Caudate nucleus (tissue), 63 donors: ENCODE measurements at places on chromosomes 3 and 15.

- DNase-seq, result no peak
Observed at GRCh38 chr15:91318931-91319330, 218.9 kb downstream of the SV2B start.

DNA sequence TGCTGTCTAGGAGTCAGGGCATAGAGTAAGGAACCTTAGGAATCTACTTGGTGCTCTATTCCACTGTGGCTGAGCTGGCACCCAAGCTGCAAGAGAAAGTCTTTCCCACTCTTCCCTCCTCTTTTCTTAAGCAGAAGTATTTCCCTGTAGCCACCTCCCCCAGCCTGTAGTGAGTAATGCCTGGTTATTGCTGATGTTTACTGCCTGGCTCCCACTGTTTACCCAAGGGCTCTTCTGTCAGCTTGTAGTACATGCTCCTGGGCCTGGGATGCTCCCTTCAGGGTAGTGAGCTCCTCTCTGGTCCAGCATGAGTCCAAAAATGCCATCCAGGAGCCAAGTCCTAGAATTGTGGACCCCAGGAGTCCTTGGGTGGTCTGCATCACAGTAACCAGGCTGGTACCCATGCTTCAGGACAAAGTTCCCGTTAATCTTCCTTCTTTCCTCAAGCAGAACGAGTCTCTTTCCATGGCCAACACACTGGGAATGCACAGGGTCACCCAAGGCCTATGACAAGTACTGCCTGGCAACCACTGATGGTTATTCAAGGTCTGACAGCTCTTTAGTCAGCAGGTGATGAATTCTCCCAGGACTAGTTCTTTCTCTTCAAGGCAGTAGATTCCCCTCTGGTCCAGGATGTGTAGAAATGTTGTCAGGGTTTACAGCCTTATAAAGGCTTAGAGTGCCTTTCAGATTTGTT lies 17.6 kb downstream of the GALK2 start:
- DNase-seq, result no peak

GRCh38 chr15:44034933-44035624 lies 160.0 kb downstream of the FRMD5 start:
- DNase-seq, result no peak

DNA sequence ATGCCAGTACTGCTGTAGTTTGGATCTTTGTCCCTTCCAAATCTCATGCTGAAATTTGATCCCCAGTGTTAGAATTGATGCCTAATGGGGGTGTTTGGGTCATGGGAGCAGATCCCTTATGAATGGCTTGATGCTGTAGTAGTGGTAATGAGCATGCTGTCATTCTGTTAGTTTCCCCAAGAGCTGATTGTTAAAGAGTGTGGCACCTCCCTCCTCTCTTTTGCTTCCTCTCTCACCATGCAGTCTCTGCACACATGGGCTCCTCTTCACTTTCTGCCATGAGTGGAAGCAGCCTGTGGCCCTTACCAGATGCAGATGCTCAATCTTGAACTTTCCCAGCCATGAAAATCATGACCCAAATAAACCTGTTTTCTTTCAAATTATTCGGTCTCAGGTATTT lies 141.3 kb upstream of the DPPA4 start:
- DNase-seq, result no peak

- DNase-seq, result no peak
Observed at GRCh38 chr3:187012609-187013051, 82.3 kb downstream of the ST6GAL1 start.

DNA sequence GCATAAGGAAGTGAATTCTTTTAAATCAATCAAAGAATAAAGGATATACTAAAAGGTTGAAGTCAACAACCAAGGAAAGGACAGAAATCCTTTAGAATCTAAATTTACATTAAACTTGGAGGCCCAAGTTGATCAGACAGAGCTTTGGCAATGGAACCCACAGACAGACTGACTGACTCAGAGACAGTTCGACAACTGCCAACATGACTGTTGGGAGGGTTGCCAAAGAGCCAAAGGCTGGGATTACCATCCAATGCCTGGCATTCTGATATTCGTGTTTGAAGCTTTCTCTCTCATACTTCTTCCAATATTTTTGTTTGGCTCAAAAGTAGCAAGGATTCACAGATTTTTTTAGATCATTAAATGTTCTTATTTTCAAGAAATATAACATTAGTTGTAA lies 406.1 kb downstream of the PLCL2 start:
- no peak for DNase-seq

DNA sequence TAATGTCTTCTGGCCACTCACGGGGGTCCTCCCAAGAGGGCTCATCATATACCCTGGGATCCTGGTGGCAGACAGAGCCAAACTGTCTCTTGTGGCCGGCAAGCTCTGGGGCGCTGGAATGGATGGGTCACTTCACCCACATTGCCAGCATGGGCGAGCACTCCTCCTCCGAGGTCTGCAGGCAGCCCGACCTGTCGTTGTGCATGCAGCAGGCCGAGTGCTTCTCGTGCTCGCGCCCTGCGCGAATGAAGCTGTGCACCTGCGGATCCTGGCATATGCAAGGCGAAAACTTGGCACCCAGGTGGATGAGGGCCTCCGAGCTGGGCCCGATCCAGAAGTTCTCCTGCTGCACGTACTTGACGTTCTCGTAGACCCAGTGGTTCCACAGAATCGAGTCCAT lies 33.6 kb upstream of the GRIP2 start:
- DNase-seq, result no peak

DNA sequence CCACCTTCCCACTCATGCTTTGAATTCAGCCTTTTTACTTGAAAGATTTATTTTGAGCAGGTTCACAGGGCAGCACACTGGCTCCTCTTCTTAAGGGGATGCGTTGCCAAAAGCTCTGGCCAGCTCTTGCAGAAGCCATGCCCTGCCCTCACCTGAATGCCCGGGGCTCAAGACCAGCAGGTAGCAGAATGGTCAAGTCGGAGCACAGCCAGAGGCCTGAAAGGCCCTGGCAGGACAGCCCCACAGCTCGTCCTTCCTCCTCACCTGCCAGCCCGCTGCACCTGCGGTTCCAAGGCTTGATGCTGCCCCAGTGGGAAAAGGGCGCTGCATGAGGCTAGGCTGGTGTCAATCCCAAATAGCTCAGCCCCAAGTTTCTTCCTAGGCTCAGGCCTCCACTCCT lies 13.1 kb downstream of the CA12 start:
- DNase-seq, result no peak

- no peak for DNase-seq
Observed at GRCh38 chr3:15023719-15024118, 41.4 kb downstream of the MRPS25 start.

GRCh38 chr3:43759297-43759782 lies 68.6 kb downstream of the ABHD5 start:
- no peak for DNase-seq

GRCh38 chr3:156093964-156094363 lies 26.4 kb upstream of the KCNAB1 start:
- DNase-seq, result no peak

DNA sequence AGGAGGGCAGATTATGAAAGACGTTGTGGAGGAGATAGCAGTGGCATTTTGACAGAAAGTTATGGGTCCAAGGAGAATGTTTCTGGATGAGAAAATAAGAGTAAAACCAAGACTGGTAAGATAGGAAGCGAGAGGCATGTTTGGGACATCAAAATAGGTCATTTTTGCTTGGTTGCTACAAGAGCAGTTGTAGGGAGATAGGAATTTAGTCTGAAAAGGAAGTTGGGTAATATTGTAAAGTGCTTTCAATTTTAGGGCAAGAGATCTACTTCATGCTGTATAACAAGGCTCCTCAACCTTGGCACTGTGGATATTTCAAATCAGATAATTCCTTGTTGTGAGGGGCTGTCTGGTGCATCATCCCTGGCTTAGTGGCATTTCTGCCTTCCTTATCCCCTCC lies 118.0 kb upstream of the DPH6 start:
- no peak for DNase-seq

GRCh38 chr3:125003859-125004595 lies 51.8 kb downstream of the HEG1 start:
- no peak for DNase-seq

DNA sequence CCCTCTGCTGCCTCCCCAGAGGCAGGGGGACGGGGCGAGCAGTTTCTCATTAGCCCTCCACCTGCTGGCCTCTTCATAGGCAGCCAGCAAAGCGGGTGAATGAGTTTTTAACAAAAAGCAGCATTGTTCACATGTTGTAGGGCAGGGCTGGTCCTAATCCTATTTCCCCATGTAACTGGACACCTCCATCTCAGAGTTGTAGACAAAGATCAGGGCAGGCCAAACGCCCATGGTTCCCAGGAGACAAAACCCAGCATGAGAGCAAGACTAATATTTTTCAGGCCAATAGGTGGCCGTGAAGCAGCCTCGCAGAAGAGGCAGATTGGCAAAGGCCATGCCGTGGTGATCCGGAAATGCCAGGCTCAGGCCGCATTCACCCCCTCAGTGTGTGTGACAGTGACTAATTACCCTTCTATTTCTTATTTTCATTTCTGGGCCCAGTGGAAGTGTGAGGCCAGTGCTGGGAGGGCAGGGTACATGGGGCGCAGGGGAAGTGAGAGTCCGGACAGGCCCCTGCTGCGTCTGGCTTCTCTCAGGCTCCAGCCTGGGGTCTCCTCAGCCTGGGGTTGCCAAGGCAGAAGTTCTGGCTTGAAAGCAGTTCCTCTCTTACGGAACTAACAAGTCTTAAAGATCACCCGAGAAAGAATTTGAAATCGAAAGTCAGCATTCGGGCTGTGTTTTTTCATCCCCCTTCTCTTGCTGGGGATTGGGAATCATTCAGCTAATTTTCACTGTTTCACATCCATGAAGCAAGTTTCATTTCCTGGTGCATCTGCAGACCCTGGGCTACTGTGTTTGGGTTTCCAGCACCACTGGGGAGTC lies 64.8 kb downstream of the BOC start:
- DNase-seq, result no peak

- no peak for DNase-seq
Observed at GRCh38 chr3:63565220-63565619, 87.3 kb upstream of the SNTN start.

- DNase-seq, result peak; percentile 37
Observed at GRCh38 chr3:111069974-111070771, 1.4 kb upstream of the NECTIN3 start.

- DNase-seq, result no peak
Observed at GRCh38 chr3:12833222-12834161, 7.9 kb downstream of the RPL32 start.

DNA sequence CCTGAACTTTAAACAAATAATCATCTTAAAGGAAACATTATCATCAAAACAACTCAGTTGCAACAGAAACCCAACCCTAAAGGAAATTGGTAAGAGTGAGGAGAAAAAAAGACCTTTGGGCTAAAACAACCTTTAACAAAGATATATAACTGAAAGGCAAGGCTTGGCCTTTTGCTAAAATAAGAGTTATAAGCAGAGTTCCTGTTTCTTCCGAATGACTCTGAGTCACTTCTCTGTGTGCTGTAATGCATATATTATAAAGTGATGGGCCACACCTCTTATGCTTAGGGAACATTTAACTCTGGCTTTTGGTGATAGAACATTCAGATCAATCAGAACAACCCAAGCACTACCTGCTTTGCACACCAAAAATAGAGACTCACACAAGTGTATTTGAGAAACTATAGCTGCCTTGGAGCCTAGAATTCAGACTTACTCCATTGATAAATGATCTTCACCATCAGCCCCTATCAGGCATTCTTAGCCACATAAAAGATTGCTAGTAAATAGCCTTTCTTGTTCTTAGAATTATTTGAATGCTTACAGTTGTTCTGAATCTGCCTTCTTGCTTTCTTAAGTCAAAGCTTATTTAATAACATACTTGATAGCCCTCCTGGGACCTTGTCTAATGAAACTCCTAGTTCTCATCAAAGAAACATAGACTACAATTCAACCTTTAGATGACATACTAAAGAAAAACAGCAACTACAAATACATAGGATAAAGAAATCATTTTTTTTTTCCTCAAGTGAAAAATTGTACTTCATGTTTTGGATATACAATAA lies 294.2 kb upstream of the SEMA6D start:
- DNase-seq, result no peak

DNA sequence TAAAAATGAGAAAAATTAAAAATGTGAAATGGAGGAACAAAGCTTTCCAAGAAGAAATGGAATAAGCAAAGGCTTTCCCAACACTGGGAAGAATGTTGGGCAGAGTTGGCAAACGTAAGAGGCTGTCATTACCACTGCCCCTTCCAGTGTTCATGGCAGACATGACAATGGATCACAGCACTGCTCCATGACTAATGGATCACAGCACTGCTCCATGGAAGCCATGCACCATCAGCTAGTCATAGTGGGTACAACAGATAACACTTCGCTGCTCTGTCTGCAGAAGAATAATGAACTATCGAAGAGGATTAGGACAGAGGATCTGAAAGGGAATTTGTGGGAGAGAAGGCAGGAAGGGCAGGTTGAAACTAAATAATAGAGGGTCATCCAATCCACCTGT lies 5.0 kb downstream of the CAV3 start:
- DNase-seq, result no peak

GRCh38 chr3:114218578-114219185 lies 18.7 kb downstream of the ZNF80 start:
- no peak for DNase-seq

DNA sequence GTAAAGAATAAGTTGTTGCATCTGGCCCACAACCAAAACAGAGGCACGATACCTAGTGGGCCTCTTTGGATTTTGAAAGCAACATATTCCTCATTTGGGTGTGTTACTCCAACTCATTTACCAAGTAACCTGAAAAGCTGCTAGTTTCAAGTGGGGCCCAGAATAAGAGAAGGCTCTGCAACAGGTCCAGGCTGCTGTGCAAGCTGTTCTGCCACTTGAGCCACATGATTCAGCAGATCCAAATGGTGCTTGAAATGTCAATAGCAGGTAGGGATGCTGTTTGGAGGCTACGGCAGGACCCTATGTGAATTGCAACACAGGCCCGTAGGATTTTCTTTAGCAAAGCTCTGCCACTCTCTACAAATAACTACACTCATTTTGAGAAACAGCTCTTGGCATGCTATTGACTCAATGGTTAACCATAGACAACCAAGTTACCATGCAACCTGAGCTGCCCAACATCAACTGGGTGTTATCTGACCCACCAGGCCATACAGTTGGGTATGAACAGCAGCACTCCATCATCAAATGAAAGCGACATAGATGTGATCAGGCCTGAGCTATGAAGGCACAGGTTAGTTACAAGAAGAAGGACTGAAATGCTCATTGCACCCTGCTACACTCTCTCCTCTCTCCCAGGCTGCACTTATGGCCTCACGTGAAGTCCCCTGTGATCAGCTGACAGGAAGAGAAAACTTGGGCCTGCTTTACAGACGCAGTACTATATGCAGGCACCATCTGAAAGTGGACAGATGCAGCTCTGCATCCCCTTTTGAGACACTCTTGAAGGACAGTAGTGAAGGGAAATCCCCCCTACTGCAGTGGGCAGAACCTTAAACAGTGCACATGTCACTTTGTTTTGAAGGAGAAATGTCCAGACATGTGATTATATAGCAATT lies 9.5 kb upstream of the MCF2L2 start:
- no peak for DNase-seq

DNA sequence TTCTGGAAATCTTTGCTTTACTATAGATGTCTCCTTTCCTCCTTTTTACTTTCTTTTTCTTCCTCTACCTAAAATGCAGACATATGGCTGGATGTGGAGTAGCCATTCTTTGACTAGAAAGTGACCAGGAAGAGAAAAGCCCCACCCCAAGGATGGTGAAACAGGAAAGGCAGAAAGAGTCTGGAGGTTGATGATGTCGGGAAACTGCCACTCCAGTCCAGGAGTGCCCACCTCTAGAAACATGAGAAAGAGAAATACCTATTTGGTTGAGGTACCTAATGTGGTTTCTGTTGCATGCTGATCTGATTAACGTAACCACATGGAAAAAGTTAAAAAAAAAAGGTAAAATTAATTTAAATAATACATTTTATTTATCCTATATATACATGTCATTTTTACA lies 55.2 kb upstream of the SSR3 start:
- DNase-seq, result no peak

GRCh38 chr15:78752492-78753358 lies 58.5 kb downstream of the ADAMTS7 start:
- no peak for DNase-seq
